Activated CD8-positive, alpha-beta memory T cell treated with anti-CD3 and anti-CD28 coated beads, Interleukin-2, amount 50 U/mL, for 4 hours (primary cell): ENCODE measurements at places on chromosomes 2 and 18.

DNA sequence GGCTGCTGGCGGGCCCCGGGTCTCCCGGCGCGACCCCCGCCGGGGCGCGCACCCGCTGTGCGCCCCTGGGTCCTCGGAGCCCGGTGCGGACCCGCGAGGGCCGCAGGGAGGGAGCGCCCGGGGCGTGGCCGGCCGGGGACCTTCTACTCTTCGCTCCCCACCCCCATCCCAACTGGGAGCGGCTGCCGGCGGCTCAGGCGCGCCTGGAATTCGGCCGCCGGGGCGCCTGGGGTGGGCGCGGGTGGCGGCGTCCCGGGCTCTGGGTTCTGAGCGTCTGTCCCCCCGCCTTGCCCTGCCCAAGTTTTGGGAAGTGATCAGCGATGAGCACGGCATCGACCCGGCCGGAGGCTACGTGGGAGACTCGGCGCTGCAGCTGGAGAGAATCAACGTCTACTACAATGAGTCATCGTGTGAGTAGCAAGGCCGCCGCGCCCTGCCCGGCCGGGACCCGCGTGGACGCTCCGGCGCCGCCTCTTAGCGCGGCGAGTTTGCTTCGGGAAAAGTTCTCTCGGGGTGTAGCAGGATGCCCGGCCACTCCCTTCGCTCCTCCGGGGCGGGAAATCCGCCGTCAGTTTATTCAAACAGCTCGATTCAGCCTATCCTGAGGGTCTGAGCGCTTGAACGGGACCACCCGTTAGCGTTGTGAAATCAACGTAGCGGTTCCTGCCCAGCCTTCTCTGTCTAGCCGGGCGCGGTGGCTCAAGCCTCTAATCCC is 502 bp downstream of the TUBB6 start:
- no peak for DNase-seq

GRCh38 chr2:207401338-207401737 is 128.4 kb upstream of the CREB1 start:
- no peak for DNase-seq

- no peak for DNase-seq
These were observed 28.0 kb upstream of the EFEMP1 start for GRCh38 chr2:55951533-55951932.

DNA sequence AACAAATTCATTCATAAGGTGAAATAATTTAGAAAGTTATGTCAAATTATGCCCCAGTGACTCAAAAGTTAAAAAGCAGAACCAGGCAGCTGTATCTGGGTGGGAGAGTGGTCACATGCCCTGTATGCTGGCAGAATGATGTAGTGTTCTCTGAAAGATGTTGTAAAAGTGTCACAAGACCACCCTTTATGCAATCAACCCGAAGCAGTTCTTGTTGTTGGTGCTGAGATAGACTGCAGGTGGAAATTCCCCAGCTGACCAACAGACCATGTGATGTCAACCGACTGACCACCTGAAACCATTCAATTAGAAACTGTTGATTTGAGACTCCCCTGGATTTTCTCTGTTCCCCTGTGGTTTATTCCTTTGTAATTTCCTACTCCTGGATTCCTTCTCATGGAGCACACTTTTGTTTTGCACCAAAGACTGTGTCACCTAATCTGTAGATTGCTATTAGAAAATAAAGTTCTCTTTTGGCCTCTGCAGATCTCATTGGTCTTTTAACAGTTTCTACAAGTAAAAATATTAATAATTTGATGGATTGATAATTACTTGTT is 1341.3 kb upstream of the LRRTM1 start:
- no peak for DNase-seq

DNA sequence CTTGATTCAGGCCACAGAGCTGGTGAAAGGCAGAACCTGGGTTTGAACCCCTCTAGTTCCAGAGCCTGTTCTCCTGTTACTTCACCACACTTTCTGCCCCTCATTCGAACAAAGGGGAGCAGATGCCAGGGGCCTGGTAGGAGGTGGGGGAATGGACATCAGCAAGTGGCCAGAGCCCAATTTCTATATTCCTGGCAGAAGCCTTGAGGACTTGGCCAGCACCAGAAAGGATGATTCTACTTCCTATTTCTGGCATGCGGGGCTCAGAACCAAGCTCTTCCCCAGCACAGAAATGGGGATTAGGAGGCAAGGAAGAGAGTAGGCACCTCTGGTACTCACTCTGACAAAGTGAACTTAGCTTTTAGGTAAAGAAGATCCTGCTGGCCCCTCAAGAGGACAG is 49.3 kb downstream of the ADD2 start:
- no peak for DNase-seq

- no peak for DNase-seq
These were observed 27.7 kb upstream of the ATRAID start for GRCh38 chr2:27184115-27184514.

- no peak for DNase-seq
These were observed 203.4 kb downstream of the NEDD4L start for GRCh38 chr18:58247363-58247834.

- no peak for DNase-seq
These were observed 123.8 kb upstream of the FHL2 start for GRCh38 chr2:105522645-105523044.

GRCh38 chr2:211347328-211347727 is 790.9 kb downstream of the CPS1 start:
- no peak for DNase-seq

GRCh38 chr18:54388203-54389142 is 30.8 kb downstream of the C18orf54 start:
- DNase-seq: no peak

- no peak for DNase-seq
These were observed 82.0 kb upstream of the MEX3C start for GRCh38 chr18:51279367-51279984.

DNA sequence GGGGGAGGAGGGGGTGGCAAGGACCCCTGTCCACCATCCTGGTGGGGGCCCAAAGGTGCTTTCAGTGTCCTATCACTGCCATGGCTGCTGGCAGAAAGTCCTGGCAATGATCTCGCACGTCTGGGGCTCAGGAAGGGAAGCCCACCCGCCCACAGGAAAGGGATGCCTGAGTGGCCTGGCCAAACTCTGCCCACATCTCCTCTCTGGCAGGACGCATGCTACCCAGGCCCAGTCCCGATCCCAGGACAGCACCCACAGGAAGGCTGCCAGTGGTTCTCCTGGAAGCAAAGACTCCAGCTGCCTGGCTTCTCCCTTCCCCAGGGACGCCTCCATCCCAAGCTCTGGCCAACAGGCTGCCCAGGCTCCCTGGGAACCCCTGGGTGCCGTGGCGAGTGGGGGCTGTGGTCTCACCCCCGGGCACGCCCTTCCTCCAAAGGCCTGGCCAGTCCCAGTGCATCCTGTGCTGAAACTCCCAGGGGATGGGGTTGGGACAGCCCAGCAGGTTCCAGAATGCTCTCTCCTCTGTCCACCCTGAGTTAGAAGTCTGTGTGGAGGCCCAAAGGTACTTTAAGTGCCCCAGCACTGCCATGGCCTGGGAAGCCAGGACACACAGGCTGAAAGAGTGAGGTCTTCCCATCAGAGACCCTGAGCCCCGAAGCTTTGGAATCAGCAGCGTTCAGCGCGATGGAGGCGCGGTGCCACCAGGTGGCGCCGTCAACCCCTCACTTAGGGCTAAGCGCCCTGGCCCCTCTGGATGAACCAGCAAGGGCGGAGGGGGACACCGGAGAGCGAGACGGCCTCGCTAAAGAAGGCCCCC is 29.8 kb upstream of the TAF1B start:
- peak; percentile 73 for DNase-seq

GRCh38 chr2:133421516-133422324 is 146.5 kb downstream of the NCKAP5 start:
- no peak for DNase-seq

DNA sequence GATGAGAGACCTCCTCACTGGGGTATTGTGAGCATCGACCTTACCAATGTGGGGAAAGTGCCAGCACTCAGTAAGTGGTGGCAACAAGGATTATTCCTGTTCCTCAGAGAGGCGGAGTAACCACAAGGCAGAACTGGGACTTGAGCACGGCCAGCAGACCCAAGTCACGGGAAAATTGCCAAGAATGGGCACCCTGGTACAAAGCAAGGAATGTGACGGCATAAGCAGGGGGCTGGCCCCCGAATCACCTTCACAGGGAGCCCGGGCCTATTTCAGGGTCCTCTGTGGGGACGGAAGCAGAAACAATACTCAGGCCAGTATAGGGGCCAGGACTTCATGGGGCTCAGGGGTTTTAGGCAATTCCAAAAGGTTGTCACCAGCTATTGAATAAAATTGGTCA is 25.4 kb downstream of the CENPA start:
- DNase-seq: no peak

GRCh38 chr18:40769786-40770185 is 1185.2 kb upstream of the PIK3C3 start:
- no peak for DNase-seq
